ENCODE measurements at places on chromosomes 7 and 10.
A peak's percentile ranks its signal among the peaks of the same experiment; 100 is the strongest.

DNA sequence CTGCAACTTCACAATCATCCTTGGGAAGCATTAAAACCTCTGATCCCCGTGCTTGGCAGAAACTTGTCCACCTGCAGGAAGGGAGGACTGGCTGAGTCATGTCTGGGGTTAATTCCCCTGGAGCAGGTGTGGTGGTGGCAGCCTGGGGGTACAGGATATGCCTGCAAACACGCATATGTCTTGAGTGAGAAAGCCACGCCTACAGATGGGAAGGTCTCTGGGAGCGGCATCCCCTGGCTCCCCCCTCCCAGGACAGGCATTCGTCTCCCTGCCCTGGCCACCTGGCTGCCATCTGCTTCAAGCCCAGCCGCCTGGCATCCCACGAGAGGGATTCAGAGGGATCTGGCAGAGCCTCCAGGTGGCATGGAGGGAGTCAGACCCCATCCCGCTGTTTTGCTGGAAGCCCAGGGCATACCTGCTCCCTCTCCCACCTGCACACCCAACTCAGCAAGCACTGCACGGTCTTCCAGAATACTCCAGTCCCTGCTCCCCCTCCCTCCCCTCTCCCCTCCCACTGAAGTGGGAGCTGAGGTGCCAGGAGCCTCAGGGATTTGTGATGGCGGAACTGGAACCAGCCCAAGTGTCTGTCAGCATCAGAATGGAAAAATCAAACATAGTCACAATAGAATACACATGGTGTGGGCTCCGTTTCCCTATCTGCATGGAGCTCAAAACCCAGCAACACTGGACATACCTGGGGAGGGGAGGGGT, 61.0 kb downstream of the CAMK2B start:
- no peak for DNase-seq

DNA sequence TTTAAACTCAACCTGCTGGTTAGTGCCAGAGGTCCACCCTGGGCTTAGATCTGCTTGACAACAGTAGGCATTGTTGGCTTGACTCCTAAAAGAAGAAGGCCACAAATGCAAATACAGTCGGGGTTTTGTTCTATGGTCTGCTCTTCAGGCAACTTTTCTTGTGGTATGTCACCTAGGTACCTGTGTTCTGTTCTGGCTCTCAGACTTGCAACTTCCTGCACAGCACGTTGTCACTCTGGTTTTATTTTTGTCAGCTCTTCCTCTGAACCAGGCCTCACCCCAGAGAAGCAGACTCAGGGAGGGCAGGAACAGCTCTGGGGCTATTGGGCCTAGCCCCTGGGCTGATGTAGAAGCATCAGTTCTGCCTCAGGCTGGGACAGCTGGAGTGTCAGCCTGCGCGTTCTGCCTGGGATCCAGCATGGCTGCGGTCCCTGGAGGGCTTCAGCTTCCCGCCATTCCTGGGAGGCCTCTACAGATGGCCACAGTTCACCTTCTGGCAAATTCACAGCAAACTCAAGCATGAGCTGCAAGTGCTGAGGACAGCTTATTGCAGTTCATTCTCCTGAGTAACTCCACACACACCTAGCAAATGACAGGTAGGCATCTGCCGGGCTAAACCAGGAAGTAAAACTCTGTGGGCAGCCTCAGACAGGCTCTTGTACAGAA, 11.0 kb upstream of the PDCD4 start:
- no peak for DNase-seq

- no peak for DNase-seq
Measured at GRCh38 chr7:159218607-159219006, 73.9 kb upstream of the VIPR2 start.

- no peak for DNase-seq
Measured at GRCh38 chr10:95308389-95309302, 17.8 kb upstream of the PDLIM1 start.

- DNase-seq: peak; percentile 70
Measured at GRCh38 chr7:44114586-44115310, 8.6 kb downstream of the POLD2 start.

DNA sequence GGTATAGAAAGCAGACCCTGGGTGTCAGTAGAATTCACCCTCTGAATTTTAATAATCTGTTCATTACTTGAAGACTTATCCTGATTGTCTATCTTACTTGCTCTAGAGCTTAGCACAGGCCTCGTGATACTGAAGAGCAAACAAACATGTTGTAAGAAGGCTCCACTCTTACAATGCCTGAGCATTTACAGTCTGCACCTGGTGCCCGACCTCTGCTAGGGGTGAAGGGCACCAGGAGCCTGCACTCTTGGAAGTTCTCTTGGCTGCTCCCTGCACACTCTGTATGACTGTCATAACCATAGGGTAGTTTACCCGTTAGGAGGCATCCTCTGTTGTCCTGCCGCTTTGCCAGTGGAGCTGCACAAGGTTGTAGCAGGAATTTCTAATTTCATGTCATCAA, 91.3 kb upstream of the NPY start:
- DNase-seq: no peak

DNA sequence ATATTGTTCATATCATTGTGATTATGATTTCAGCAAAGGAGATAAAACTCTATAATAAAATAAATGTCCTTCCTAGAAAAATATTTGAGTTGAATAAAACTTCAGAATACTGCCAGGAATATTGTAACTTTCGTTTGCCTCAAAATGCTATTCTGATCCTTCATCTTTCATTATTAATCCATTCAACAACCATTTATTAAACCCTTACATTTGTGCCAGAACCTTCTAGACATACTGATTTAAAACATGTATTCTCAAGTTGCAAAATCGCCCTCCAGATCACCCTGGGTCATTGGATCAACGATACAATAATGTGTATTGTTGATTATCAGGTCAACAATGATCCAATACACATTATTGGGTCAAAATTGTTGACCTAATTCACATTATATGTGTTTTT, 759.8 kb downstream of the CNTNAP2 start:
- DNase-seq: no peak

DNA sequence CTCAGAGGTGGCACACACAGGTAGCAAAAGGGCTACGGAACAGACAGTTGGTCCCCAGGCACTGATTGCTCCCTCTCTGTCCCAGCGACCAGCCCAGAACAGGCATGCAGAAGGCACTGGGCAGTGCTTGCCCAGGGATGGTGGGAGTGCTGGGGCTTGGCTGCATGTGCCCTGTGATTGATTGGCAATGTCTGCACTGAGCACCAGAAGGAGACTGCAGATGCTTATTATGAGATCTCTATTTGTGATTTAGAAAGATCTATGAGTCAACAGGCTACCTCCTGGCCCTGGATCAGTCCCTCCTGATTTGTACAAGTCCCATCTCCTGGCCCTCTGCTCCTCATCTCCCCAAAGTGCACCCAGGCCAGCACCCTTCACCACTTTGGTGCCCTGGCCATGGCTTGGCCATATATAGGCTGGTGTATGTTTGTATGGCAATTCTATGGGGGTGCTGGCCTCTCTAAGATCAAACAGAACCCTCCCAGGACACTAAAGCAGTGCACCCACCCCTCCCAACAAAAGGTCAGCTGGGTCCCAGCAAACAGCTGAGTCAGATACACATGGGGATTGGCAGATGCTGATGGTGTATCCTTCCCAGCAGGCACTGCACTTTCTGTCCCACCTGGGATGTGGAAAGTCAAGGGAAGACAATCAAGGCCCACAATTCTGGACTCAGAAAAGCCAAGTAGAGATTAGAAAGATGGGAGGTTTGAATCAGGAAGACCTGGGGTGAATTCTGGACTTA, 30.9 kb downstream of the CAMK2B start:
- no peak for DNase-seq

DNA sequence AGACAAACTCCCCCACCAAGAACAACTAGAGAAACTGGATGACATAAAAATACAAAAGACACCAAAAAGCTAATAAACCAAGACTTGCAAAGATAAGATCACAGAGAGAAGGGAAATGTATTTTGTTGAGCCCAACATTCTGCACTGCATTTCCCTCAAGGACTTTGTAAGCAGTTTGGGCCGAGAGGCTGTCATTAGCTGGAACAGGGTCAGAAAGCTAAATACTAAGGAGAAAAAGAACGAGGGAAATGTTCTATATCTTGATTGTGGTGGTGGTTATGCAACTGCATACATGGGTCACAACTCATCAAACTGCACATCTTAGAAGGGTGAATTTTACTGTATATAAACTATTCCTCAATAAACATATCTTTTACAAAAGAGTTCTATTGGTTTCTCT, 315.0 kb downstream of the IPMK start:
- no peak for DNase-seq

DNA sequence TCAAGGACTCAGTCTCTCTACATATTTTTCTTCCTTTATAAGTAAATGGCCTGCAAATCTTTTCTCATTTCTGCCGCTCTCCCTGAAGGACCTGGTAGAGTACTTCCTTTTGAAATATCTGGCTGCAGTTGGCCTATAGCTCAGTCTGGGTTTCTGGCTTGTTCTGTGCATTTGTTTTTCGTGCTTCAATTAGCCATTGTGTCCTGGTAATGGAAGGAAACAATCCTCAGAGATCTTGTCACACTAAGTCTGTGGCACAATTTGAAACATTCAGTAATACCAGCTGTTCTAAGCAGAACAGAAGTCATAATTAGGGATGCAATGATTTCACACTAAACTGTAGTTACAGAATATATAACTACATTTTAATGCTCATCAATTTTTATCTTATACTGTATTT, 545.0 kb downstream of the NRG3 start:
- no peak for DNase-seq

GRCh38 chr7:129741743-129742213, 130.3 kb downstream of the NRF1 start:
- DNase-seq: no peak

DNA sequence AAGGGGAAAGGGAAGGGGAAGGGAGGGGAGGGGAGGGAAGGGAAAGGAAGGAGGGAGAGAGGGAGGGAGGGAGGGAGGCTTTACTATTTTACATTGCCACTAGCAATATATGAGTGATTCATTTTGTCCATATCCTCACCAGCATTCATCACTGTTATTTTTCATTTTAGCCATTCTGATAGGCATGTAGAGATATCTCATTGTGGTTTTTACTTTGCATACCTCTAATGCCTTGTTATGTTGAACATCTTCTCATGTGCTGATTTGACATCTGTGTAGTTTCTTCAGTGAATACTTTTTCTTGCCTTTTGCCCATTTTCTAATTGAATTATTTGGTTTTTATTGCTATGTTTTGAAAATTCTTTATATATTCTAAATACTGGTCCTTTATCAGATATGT, 52.7 kb downstream of the GCC1 start:
- no peak for DNase-seq

GRCh38 chr10:4058514-4059029, 273.6 kb upstream of the KLF6 start:
- DNase-seq: no peak

- no peak for DNase-seq
Measured at GRCh38 chr7:109868215-109868860, 1222.6 kb upstream of the LRRN3 start.

GRCh38 chr7:27651702-27652101, 11.0 kb downstream of the HIBADH start:
- DNase-seq: no peak

GRCh38 chr7:118202061-118202460, 18.1 kb downstream of the LSM8 start:
- no peak for DNase-seq

DNA sequence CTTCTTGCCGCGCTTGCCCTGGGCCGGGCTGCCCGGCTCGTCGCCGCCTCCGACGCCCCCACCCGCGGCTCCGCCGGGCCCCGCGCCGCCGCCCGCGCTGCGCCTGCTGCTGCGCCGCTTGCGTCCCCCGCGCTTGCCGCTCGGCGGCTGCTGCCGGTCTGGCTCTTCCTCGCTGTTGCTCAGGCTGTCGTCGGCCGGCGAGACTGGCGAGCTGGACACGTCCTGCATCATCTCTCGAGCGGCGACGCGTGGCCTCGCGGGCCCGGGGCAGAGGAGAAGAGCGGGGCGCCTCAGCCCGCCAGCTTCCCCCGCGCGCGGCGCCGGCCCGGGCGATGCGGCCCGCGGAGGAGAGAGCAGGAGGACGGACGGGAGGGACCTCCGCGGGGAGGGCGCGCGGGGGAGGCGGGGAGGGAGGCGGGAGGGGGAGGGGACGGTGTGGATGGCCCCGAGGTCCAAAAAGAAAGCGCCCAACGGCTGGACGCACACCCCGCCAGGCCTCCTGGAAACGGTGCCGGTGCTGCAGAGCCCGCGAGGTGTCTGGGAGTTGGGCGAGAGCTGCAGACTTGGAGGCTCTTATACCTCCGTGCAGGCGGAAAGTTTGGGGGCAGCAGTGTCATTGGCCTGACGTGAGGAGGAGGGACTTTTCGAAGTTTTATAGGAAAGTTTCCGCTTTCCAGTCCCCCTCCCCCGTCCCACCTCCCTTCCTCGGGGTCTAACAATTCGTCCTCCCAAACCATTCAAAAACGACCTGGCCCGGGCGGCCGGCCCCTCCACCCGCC, at the start of gene TWIST1:
Gene TWIST1, minus strand, starts transcription at position 546 of the 779 bp plus-strand sequence. Its CDS starts 315 bp downstream, at position 231.
- no peak for DNase-seq

DNA sequence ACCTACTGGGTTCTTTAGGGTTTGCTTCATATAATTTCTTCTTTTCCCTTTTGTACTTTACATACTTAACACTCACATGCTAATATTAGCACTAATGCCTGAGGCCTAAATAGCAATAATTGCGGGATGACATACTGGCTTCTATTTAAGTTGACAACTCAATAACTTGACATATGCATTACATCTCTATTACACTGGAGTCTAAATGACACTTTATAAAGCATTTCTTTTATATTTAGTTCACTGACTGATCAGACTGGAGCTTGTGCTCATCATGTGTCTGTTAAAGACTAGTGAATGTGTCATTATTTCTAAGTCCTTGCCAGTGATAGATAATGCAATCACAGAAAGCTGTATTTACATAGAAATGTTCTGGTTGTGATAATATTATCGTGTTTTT, 472.1 kb upstream of the SEMA3A start:
- DNase-seq: no peak

DNA sequence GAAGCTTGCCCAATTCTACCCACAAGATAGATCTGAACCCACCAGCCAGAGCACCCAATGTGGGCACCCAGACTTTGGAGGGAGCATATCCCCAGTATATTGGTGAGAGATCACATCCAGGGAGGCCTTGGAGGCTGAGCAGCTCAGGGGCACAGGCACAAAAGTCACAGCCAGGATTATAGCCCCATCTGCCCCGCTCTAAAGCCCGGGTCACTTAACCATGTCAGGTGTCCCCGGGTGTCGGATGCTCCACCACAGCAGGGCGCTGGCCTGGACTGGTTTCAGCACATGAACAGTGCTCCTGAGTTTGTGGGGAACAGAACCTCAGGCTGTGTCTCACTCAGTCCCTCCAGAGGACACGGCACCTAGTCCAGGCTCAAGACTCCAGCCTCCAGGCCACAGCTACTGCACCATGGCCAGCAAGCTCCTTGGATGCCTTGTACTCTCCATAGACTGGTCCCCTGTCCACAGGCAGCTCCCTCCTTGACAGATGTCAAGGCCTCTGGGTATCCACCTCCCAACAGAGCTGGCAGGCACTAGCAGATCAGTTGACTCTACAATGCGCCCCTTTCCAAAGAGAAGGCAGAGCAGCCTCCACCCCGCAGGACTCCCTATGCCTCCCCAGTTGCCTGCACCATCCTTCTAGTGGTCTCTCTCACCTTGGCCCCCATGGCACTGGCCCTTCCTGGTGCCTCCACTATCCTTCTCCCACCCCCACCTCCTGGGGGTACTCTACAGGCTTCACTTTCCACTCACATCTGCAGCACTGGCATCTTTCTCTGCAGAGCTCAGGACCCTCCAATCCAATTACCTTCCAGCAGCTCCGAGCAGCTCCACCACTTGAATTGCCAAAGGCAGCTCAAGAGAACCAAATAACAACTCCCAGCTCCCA, 306.0 kb downstream of the GRID1 start:
- no peak for DNase-seq

GRCh38 chr7:92680442-92680841, 90.3 kb upstream of the FAM133B start:
- no peak for DNase-seq
